ENCODE measurements at places on chromosomes 1 and 21.

GRCh38 chr1:103122983-103123720, 14.8 kb upstream of the COL11A1 start:
- no peak for DNase-seq

- no peak for DNase-seq
These were observed 11.4 kb upstream of the MNDA start for GRCh38 chr1:158819461-158820443.

DNA sequence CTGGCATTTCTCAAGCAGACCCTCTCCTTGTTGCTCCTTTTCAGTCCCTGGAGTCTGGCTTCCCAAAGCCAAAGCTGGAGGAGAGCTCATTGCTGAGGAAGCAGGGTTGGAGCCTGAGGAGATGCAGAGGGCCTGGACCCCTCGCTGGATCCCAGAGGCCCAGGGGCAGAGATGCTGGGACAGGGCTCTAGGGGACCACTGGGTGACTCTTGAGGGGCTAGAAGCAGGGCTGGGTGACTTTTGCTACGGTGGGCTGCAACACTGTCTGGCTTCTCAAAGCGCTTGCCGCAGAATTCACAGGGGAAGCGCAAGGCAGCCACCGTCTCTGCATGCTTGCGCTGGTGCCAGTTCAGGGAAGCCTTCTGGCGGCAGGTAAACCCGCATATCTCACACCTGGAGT, 8.8 kb downstream of the ZNF692 start:
- no peak for DNase-seq

DNA sequence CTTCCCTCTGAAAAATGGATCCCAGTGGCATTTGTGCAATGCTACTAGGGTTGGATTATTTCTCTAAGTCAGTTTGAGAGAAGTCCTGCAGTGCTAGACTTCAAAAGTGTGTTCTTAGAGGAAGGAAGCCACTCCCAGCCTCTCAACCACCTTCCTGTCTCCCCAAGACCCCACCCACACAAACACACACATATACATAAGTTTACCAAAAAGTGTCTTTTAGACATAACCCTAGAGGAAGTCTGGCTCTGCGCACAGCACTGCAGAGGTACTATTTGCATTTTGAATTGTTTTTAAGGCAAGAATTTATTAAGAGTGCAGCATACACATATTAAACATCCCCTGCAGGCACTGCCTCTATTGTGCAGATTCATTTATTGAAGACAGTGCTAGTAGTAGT, 127.3 kb downstream of the HHIPL2 start:
- no peak for DNase-seq

- no peak for DNase-seq
These were observed 500.4 kb downstream of the PTPRU start for GRCh38 chr1:29736582-29737188.

DNA sequence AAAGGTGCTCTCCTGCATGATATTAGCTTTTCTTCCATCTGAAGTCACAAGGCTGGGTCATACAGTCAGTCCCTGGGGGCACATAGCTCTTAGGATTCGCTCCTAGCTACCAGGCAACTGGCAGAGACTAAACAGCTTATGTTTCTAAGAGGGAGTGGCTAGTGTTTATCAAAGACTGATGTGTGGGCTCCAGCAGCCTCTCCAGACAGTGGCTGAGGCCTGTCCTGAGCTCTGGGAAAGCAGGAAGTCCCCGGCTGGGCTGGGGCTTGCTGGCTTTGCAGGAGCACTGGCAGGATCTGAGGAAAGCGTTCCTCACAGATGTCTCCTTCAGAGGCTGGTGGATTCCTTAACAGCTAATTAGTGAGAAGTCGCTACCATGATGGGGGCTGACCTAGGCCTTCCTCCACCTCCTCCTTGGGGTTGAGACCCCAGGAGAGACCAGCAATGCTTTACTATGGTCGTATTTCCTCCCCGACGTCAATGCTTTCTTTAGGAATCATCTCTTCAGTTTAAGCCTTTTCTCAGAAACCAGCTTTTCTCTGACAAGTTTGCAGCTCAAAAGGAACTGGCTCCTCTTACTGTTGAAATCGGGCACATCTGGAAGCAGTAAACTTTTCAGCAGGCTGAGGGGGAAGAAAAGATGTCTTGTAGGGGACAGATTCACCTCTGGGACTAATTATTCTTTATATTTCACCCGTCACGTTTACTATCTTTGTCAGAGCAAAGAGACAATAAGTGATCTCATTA, 33.5 kb upstream of the HHAT start:
- DNase-seq, result peak; percentile 68

DNA sequence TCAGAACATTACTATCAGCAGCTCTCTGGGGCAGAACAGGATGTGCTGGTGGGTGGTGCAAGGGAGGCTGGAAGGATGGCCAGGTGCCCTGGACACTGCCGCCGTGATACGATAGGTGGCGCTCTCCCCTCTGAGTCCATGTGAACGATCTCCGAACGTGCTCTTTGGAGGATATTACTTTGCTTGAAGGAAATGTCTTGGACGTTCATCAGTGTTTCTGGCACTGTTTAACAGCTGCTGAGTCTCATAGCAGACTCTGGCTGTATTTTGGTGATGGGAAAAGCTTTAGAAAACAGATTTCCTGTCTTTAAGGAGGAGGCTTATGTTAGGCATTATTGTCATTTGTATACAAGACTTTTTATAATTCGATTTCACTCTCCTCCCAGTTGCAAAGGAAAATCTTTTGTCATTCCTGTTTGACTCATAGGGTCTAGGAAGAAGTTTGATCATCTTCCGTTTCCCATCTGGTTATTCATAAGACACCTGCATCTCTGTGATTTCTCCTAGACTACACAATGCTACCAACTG, 386.2 kb upstream of the ADGRL2 start:
- DNase-seq, result no peak

GRCh38 chr21:44286716-44287632, 1.3 kb downstream of the AIRE start:
- no peak for DNase-seq

- no peak for DNase-seq
These were observed 133.1 kb downstream of the VAV3 start for GRCh38 chr1:107831921-107832320.

DNA sequence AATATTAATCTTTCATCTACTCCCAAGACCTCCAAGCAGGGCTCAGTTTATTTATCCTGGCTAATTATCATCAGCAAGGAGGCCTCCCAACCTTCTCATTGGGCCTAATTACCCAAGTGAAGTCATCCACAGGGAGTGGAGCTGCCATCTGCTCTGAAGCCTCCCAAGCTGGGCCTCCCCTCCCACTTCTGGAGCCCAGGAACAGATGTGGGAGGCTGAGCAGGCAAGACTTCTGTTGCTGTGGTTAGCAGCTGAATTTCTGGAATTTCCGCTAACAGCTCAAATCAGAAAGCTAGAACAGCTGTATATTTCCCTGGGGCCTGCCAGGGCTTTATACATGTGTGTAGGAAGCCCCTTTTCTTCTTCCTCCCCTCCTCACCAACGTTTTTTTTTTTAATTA, 127.5 kb downstream of the UCK2 start:
- DNase-seq, result no peak

- peak; percentile 9 for DNase-seq
These were observed 57.4 kb downstream of the GALNT2 start for GRCh38 chr1:230124186-230125128.

GRCh38 chr1:20361805-20362381, 71.2 kb downstream of the VWA5B1 start:
- DNase-seq, result peak; percentile 67

- DNase-seq, result no peak
These were observed 68.6 kb upstream of the VAV3 start for GRCh38 chr1:108033550-108033951.

DNA sequence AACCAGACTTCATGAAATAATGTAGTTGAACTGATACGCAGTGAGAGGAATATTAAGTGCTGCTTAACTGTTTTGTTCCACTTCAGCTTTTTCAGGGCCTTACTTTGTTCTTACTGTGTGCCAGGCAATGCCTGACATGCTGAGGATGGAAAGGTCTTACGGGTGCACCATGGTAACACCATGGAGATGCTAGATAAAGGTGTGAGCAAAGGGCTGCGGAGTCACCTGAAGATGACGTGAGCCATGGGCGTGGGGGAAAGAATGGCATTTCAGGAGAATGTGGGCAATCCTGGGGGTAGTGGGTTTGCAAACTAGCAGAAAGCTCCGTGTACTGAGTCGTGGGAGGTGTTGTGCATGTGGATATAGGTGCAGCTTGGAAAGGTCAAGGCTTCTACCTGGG, 27.3 kb downstream of the MAN1C1 start:
- no peak for DNase-seq

- no peak for DNase-seq
These were observed 52.3 kb downstream of the COL18A1 start for GRCh38 chr21:45457161-45457831.

- peak; percentile 36 for DNase-seq
These were observed 12.5 kb upstream of the GUCA2A start for GRCh38 chr1:42176902-42177519.

- DNase-seq, result peak; percentile 91
These were observed at the start of gene BTG2 for GRCh38 chr1:203304919-203305808. Gene BTG2 (plus strand): TSS chr1:203305519. CDS start chr1:203305607, 88 bp downstream.

GRCh38 chr21:36254106-36254941, 65.7 kb upstream of the MORC3 start:
- no peak for DNase-seq

DNA sequence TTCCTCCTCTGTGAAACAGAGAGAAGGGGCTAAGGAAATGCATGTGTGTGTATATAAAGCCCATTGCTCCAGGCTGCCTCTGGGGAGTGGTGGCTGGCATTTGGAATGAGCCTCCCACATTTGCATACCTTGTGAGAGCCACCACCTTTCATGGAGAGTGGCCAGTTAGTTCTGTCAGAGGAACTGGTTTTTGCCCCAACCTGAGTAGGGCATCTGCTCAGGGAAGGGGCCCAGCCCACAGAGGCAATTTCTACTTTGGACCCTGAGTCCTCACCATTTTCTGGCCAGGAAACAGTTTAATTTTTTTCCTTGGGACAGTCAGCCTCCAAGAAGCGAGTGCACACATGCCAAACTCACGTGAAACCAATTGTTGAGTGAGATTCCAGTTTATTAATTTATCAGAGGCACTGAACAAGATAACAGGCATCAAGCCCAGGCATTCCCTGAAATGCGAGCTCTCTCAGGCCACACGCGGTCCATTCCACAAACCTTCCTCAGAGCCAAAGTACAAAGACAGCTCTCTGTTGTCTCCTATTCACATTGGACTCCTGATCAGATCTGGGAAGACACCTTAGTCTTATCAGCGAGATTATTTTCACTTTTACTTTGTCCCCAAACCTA, 1.0 kb upstream of the SLC6A9 start:
- DNase-seq, result no peak

DNA sequence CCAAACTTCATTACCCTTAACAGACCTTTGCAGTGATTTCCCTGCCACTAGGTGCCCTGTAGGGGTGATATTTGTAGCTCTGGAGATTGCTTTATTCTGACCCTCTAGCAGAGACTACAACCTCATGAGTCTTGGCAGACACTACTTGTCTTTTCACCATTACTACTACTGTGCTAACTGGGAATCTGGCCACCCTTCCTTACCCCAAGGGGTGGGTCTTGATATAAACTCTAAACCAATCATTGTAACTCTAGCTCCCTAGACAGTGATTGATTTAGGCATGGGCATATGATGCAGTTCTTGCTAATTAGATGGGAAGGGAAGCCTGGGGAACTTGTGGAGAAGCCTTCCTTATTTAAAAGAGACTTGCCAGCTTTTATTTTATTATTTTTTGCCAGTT, 3.9 kb downstream of the KPNA6 start:
- DNase-seq, result no peak

GRCh38 chr1:151159373-151159772, 2.9 kb downstream of the TNFAIP8L2 start:
- DNase-seq, result no peak

GRCh38 chr1:154768456-154769125, 101.5 kb downstream of the KCNN3 start:
- DNase-seq, result no peak

DNA sequence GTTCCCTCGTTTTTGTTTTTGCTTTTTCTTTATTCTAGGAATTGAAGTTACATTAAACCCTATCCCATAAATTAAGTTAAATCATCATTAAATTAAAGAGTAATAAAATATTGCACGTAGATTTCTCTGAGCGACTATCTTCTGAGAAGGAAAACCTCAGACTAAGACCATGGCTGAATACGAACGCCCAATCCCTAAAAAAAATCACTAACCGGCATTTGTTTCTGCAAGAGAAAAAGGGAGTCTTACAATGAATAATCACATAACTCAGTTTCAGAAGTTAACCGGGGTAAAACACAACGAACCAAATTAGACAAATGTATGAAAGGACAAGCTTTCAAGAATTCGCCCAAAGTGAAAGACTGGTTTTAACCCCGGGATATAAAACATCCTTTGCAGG, 1.3 kb downstream of the PIK3R3 start:
- no peak for DNase-seq

DNA sequence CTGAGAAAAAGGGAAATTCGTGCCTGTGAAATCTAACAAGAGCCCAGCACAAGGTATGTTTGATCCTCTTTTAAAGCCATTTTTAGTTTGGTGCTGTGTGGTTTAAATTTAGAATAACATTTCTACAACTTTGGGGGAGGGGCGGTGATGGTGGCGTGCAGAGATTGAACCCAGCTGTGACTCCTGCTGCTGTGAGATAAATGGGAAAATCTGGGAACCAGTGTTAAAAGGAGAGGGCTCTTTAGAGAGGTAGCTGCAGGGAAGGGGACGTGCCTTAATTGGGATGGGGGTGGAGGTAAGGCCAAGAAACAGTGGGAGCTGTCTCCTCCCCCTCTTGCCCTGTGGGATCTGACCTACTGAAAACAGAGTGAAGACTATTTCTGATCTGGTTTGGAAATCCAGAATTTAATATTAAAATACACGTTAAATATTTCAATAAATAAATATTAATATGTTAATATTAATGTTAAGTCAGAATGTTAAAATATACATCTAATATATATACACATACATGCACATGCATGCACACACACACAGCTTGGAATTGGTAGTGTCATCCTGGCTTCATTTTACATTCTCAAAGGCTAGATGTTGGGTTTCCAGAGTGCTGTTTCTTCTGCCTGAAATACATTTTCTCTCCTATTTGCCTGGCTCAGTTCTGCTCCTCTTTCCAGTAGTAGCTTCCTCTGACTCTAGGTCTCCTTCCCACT, 30.1 kb upstream of the DNAJC6 start:
- DNase-seq, result no peak

DNA sequence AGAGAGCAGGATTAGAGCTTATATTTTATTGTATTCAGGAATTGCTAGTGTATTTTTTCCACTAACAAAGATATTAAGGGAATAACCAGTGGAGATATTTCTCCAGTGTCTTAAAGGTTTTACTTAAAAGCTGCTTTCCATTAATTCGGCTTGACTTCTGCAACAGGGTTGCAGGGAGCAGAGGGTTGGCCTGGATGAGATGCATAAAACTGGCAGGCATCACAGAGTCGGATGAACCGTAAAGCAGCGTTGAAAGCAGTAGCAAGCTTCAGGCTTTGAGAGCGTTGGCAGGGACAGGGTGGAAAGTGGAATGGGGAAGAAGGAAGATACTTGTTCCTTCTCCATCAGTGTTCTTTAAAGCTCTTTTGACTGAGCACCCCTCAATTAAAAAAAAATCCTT, 237.2 kb downstream of the LMO4 start:
- no peak for DNase-seq

DNA sequence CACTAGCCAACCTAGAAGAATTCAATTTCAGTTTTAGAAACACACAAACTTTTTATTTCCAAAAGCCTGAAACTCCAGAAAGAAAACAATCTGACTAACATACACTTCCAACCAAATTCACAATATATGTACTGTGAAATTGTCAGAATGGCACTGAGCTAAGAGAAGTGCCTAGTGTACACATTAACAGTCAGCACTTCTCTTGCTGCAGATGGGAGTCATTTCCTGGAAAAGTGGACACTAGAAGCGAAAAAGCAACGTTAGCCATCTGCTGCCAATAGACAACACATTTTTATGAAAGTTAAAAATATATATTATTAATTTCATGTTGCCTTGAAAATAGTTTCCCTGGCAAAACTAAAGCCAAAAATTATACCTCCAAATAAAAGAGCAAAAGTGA, 66.1 kb downstream of the EPS15 start:
- DNase-seq, result no peak

Measured in NCI-H345 (cell line).